Right hindlimb (tissue), 1 donor: ENCODE measurements at places on chromosomes 1 and 21.

DNA sequence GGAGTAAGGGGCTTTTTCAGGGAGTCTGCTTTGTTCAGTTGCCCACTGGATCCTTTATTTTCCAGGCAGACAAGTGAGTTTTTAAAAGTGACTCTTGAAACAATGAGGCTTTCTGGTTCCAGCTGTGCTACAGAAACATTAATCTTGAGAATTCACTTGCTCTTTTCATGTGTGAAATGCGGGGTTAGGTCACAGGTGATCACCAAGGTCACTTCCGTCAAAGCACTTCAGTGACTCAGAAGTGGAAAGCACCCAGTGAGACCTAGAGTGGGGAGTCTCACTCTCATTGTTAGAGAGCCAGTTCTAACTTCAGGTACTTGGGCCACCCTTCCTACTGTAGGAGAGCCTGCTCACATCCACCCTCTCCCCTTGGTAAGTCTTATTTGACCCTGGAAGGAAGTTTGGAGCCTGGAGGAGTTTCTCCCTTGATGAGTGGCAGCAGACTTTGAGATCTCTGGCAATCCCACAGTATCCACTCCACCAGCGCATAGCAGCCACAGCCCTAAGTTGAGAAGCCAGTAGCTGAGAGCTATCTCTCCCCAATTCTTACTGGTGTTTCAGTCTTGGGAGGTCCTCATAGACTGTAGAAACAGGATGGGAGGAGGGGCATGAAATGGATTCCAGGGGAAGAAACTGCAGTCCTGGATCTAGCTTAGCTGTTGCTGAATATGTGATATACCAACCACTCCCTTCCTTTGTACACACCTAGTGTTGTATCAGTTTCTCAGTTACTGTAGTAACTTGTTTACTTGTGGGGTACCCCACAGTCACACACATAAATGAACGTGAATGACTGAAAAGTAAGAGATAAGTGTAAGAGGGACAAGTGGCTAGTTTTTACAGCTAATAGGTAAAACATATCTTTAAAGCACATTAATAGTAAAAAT lies 3.1 kb downstream of the TACSTD2 start:
- no peak for DNase-seq

- peak; percentile 23 for DNase-seq
These were observed 96.3 kb upstream of the ST6GALNAC5 start for GRCh38 chr1:76770979-76771378.

- no peak for DNase-seq
These were observed 146.4 kb downstream of the SYT2 start for GRCh38 chr1:202563818-202564217.

- DNase-seq, result no peak
These were observed 214.8 kb downstream of the RERE start for GRCh38 chr1:8602471-8603219.

DNA sequence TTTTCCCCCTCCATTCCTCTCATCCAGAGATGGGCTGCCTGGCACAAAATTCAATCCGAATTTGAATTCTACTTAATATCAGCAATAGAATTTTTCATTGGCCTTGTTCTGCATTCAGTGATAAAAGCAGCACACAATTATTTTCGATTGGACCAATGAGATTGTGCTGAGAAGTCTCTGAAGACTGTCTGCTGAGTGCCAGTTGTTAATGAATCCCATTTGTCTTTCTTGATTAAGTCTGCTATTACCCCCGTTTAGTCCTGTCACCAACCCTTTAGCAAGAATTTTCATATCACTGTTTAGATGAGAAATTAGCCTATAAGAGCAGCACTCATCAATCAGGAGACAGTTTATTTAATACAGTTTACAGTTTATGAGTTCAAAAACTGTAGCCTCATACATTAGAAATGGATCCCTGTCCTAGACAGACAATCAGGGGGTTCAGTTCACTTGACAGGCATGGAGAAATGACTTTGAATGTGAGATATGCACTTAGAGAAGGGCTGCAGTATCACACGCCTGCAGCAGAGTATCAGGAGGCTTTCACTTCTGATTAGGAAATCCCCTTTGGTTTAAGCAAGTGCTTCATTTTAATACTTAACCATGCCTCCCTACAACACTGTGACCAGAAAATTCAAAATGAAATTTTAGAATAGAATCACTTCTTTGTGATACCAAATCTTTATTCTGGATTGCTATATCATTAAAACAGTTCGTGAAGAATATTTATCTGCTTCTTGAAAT lies 304.7 kb upstream of the PTBP2 start:
- DNase-seq, result no peak

GRCh38 chr1:110123224-110123623 lies 11.0 kb downstream of the UBL4B start:
- no peak for DNase-seq

DNA sequence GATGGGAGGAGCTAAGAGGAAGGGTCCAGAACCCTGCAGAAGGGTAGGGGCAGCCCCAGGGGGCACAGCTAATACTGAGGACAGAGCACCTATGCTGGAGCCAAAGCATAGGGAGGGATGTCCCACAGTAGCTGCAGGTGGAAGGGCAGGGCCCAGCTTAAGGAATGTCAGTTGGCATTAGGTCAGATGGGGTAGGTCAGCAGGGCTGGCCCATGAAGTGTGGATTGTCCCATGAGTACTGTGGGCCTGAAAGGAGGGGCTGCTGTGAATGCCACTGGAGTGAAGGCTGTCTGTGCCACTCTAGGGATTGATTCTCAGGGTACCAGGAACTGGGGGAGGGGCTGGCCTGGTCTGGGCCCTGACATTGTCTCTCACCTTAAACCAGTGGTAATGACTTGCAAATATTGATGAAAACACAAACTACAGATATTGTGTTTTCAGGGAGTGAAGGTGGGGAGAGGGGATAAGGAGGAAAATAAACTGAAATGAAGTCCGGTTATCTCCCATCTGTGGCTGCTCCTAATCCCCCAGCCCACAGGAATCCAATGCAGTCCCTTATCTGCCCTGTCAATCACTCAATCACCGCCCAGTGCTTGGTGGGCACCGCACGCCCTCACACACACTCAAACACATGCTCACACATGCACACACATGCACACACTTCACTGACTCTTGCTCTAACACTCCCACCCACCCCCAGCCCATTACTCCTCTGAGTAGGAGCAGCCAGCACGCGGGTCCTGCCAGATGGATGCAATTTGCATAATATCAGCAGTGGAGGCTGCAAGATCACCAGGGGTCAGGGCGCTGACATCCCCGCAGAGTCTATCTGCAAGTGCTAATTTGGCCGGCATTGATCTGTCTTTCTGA lies 27.8 kb downstream of the DMAP1 start:
- DNase-seq, result no peak

GRCh38 chr1:8966606-8967005 lies 20.9 kb downstream of the CA6 start:
- DNase-seq, result no peak

DNA sequence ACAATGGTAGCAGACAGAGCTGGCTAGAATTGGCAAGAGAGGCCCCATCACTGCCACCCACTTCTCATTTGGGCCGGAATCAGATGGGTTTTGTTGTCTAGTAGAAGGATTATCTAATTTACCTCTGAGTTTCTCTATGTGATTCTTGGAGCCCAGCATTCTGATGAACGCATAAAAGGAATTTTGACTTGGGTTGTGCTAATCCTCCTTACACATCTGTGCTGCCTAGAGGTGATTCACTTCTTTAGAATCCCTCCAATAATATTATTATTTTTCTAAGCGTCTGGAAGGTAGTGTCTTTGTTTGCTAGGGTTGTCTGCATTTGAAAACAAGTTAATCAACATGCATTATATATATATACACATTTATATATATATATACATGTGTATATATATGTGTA lies 118.1 kb downstream of the RUNX1 start:
- no peak for DNase-seq

DNA sequence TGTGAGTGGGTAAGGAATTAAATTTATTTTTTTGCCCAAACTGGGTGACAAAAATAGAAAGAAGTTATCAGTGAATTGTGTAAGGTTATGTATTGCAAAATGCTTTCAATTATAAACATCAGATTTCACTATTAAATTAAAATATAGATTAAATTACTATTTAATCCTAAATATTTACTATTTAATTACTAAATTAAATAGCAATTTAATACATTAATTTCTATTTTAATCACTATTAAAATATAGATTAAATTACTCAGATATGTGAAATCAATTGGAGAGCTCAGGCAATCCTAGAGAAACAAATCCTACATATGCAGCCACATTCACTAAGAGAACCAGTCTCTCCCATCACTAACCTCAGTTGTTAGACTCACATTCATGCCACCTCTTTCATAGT lies 2075.8 kb downstream of the MRPL39 start:
- DNase-seq, result no peak

DNA sequence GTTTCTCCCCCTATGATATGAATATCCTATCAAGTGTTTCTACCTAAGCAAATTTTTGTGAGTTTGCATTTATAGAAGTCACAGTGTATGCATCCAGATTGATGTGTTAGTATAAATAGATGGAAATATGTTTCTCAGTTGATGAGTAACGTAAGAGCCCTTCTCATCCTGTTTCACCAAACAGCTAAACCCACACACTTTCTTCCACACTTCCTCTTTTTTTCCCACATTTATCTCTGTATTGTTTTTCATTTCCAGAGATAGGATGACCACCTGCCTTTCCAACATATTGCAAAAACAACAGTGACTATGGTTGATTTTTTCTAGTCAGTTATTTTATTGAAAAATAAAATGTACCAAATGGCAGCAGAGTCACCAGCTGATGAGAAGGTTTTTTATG lies 490.1 kb downstream of the NEGR1 start:
- no peak for DNase-seq

DNA sequence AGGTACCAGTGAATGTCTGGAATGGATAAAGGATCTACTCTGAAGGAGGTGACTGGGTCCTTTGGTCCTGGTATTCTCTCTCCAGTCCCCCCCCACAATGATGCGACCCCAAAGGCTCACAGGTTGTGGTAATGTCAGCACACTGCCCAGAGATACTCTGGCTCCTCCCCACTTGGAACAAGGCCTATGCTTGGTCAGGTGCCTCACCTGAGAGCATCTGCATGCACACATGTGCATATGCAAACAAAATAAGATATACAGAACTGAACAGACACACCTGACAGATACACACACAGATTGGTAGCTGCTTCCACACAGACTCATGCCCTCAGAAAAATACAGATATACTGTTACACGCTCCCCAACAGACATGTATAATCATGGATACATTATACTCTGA lies 33.5 kb downstream of the DMAP1 start:
- no peak for DNase-seq
